Activated naive CD8-positive, alpha-beta T cell treated with anti-CD3 and anti-CD28 coated beads for 36 hours (primary cell): ENCODE measurements at places on chromosomes 7 and 10. TPM values are rescaled to one million over a fixed set of nuclear protein-coding genes. Genes with fewer than 3 reads are reported as not detected.

The TIMM23 gene
- 115 TPM for total RNA-seq

The FAM3C gene
- 25.7 TPM for total RNA-seq

The ANKRD2 gene
- not detected for total RNA-seq

GRCh38 chr7:109386959-109387358 lies 817.3 kb downstream of the DNAJB9 start:
- DNase-seq = no peak

GRCh38 chr10:77084431-77085144 lies 553.0 kb downstream of the KCNMA1 start:
- no peak for DNase-seq

DNA sequence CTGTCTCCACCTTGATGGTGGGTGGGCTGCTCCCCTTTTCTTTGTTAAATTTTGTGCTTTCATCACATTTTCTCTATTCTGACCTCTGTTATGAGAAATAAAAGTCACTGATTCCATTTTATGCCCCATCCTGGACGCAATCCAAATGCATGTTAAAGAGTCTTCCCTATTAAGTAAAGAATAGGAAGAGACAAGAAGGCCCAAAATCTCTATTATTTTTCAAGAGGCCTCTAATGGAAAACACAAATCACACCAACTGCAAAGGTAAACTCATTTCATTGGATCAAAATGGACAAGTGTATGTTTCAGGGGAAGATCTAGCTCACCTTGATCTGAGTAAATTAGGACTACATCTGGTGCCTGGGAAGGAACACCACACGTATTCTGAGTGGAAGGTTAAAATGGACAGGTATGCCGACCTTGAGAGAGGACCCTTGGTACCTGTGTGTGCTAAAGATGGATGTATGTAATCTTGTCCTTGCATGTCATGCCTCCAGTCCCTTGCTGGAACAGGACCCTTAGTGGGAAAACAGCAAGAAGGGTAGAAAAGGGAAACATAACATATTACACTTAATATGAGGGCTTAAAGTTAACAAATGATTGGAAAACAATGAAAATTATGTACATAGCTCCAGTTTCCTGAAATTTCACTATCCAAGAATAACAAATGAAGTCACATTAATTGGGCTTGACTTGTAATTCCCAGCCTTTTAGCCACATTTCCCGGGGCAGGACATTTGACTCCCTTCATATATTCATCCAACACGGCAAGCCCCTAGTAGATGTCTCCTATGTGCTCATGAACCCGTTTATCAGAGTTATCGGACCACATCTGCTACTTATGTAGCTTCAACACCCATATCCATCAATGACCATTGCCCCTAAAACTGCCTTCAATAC lies 7.6 kb downstream of the IFIT2 start:
- no peak for DNase-seq
